HepG2 (cell line): ENCODE measurements at places on chromosomes 2 and 18.

- no peak for DNase-seq
These were observed 35.4 kb downstream of the FBXO11 start for GRCh38 chr2:47870641-47871540.

GRCh38 chr2:209441541-209441940, 17.7 kb downstream of the MAP2 start:
- no peak for DNase-seq

DNA sequence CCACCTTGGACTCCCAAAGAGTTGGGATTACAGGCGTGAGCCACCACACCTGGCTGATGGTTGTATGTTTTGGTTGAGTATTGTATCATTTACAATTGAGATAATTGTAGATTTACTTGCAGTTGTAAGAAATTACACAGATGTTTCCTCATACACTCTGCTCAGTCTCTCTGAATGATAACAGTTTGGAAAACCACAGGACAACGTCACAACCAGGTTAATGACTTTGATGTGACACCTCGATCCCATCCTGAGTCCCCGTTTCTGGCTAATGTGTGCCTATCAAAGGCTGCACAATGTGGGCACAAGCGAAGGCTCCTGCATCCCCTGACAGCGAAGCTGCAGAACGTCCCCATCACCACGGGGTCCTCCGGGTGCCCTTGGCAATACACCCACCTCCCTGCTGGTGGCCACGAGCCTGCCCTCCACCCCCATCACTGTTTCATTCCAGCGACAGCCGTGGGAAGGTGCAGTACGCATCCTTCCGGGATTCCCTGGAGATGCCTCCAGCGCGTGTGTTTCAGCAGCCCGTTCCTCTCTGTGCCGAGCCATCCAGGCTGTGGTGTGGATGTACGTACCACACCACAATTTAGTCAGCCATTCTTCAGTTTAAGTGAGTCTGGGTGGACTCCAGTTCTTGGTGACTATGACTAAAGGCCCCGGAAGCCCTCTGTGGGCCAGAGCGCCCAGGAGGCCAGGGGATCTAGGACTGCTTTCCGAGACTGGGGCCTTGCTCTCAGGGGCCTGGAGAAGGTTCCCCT, 4.3 kb upstream of the PDCD1 start:
- DNase-seq = no peak

DNA sequence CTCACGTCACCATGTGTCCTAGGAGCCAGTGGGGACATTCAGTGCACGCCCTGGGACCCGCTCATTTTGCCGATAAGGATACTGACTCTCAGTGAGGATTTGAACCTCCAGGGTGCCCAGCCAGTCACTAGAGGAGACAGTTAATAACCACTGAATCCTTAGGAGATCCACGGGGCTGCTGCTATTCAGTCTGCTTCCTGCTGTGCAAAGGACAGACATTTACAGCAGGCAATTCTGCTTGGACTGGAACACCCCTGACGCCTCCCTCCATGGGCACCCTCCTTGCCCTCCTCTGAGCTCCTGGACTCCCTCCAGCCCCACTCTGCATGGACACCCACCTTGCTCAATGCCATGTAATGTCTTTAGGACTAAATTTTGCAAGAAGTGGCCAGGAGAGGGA, 265.5 kb downstream of the EIPR1 start:
- DNase-seq = no peak

GRCh38 chr2:17455343-17455742, 62.9 kb downstream of the RAD51AP2 start:
- no peak for DNase-seq

DNA sequence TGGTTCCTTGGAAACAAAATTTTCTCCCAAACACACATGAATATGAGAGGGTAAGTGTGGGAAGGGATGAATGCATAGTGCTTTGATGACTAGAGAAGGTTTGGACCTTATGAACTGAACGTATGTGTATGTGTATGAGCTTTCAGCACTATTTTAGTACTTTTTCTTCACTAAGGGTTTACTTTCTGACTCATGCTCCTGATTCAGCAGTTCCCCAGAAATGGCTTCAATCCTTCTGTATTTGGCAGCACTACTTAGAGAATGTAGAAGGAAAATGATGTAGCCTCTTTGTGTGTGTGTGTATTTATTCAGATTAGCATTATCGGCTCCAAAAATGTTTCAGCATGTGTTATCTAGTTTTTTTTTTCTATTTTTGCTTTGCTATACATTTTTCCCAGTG, 22.2 kb downstream of the KCNJ3 start:
- no peak for DNase-seq

DNA sequence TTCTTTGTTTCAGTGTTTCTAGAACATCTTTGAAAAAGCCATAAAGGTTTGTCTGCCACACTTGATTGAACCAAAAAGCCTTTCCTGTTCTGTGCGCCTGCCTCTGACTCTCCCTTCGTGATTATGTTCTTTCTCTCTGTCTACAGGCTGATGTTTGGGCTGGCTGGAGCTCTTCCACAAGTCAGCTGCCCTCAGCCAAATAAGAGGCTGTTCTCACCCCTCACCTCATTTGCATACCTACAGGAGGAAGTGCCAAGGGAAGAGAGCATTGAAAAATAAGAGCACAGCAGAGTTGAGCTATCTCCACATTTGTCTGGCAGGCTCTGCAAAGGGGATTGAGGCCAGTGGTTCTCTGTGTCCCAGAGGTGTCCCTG, 15.8 kb downstream of the INPP5D start:
- no peak for DNase-seq

- peak; percentile 32 for DNase-seq
These were observed 578 bp downstream of the IWS1 start for GRCh38 chr2:127525691-127526131.

GRCh38 chr2:233999182-233999581, 51.3 kb upstream of the SPP2 start:
- no peak for DNase-seq

GRCh38 chr18:35775887-35776286, 194.3 kb downstream of the GALNT1 start:
- no peak for DNase-seq

GRCh38 chr2:188604579-188604978, 312.9 kb downstream of the GULP1 start:
- DNase-seq = no peak

DNA sequence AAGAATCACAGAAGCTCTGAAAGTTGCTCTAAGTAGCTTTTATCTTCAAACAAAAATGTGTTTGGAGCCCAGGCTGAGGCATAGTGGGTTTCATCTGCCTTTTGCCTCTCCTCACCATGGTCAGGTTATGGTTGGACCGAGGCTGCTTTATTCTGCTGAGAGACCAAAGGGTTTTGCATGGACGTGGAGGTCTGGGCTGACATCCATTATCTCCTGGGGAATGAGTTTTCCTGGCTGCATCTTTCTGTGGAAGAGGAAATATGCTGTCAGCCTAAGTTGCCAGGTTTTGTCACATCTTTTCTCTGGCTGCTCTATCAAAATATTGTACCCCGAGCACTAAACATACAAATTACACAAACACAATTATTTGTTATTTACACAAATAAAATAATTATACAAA, 223.2 kb downstream of the LDLRAD4 start:
- DNase-seq = no peak

- no peak for DNase-seq
These were observed 6.7 kb downstream of the ARHGEF4 start for GRCh38 chr2:130843321-130843985.

DNA sequence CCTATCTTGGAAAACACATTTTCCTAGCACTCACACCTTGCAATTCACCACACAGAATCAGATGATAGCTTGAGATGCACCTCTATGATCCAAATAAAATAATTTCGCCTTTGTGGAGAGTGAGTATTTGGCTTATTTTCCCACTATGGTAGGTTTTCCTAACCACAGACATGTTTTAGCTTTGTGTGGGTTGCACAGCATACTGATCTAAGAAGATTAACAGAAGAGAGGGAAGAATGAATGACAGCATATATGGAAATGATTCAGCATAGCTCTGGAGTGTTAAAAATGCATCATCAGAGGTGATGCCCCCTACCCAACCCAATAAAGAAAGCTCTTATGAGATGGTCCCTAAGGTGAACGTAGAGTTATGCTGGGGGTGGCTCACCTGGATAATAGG, 72.5 kb downstream of the GCA start:
- no peak for DNase-seq

DNA sequence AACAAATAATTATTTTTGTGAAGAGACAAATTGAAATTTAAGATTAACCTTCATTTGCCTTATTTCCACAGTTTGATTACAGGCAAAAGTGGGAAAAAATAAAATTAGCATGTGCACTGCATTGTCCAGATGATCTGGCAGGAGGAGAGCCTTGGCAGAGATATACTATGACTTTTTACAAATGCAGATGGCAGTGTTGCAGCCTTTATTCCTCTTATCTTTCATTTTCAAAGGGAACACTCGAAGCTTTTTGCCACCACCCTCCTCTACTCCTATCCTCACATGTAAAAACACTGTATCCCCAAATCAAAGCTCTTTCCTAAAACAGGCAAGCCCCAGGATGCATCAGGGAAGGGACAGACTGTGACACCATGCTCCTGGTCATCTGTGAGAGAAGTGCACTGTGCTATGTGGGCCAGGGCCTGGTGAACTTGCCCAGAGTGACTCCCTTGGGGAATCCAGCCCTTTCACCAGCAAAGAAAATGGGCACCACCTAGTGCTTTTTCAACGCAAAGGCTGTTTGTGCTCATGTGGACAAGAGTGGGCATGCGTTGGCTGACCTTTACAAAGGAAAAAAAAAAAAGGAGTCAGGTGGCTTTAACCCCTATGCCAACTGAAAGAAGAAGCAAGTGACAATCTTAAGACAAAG, 74.7 kb upstream of the ETAA1 start:
- DNase-seq = peak; percentile 65

DNA sequence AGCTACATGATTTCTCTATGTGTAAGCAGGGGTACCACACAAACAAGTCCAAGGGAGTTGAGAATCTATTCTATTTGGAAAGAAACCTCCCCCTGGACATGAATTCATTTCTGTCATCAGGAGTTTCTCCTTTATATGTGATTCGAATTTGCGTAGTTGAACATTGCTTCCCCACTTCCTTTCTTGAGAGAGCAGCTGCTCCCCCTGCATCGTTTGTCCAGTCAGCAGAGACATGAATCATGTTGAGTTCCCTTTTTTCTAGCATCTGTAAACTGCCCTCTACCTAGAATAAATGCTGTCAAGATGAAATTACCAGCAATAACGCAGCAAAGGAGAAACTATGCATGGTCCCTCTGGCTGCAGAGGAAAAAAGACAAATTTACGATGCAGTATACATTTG, 73.8 kb downstream of the KIF5C start:
- DNase-seq = no peak

GRCh38 chr2:63654959-63655358, 66.2 kb downstream of the MDH1 start:
- DNase-seq = no peak

DNA sequence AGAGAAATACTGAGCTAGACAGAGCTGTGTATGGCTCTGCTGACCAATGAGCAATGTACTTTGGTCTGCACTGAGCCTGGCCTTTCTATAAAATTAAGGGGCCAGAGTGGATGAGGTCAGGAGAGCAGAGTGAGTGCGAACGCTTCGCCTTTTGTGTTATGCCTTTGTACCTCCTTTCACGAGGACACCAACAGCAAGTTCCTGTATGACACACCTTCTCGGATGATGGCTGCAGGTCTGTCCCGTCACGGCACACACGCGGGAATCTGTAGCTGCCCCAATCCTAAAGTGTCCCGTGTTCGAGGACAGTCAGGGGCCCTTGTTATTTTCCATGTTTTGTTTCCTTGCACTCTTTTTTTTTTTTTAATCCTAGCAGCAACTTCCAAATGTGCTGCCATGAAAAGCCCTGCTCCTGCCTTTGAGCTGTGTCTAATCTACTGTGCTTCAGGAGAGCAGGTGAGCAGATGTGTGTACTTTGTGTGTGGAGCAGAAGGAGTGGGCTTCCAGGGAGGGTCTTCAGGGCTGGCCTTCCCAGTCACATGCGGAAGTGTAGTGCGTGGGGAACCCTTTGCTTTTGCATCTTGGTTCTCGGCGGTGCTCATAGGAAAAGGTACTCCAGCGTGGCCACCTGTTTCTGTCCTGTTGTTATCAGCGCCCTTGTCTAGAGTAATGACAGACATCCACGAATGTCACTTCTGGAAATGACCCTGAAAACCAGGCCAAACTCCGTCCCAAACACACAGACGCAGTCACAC, 213.2 kb downstream of the NDUFA10 start:
- no peak for DNase-seq

- peak; percentile 32 for DNase-seq
These were observed 85.9 kb upstream of the ACSL3 start for GRCh38 chr2:222774941-222775340.

DNA sequence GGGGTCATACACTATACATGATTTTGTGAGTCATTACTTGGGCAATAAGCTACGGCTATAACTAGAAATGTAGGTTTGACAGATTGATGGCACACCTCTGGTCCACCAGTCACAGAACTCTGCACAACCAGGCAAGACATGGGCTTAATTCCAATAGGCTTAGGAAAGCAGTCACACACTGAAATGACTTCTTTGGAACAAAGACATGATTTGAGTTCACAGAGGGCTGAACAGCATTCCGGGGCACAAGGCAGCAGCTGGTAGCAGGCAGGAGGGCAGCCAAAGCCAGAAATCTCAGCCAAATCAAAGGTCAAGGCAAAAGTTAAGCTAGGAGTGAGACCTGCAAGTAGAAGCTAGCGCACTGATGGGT, 27.4 kb downstream of the FABP1 start:
- no peak for DNase-seq

DNA sequence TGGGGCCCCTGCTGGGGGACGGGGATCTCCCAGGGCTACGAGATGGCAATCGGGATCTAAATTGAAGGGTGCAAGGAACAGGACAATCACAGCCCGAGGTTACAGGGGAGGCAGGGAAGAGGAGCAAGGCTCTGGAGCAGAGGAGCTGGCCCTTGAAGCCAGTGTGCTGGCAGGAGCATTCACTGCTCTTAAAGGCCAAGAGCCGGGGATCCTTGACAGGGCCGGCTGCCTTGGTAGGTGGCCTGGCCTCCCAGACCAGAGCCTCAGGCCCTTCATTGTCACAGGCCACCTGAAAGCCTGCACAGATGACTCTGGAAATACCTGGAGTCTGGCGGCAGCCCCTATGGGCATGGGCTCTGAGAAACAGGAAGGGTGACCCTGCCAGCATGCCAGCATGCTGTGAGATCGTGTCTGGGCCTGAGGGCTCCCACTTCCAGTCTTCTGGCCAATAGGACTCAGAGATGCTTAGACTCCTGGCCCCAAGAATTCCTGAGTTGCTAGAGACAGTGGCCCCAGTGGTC, 38.7 kb downstream of the PDIA6 start:
- DNase-seq = no peak

DNA sequence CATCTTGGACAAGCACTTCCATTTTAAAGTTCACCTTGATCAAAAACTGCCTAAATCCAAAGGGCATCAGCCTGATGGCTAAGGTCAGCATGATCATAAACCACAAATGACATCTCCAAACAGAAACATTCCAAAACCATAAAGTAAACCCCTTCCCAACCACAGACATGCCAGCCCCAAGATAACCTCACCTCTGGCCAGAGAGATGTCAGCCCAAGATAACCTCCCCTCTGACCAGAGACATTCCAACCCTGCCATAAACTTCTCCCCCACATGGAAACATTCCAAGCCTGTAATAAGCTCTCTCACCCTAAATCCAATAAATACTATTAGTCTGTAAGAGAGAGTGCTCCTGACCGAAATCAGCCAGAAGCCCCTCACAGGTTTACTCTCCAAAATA, 18.6 kb upstream of the MARCO start:
- peak; percentile 16 for DNase-seq

GRCh38 chr18:51290860-51291259, 93.4 kb upstream of the MEX3C start:
- DNase-seq = no peak

GRCh38 chr2:127957240-127957639, 70.6 kb downstream of the SAP130 start:
- no peak for DNase-seq
